ENCODE measurements at places on chromosomes 11 and 22.

DNA sequence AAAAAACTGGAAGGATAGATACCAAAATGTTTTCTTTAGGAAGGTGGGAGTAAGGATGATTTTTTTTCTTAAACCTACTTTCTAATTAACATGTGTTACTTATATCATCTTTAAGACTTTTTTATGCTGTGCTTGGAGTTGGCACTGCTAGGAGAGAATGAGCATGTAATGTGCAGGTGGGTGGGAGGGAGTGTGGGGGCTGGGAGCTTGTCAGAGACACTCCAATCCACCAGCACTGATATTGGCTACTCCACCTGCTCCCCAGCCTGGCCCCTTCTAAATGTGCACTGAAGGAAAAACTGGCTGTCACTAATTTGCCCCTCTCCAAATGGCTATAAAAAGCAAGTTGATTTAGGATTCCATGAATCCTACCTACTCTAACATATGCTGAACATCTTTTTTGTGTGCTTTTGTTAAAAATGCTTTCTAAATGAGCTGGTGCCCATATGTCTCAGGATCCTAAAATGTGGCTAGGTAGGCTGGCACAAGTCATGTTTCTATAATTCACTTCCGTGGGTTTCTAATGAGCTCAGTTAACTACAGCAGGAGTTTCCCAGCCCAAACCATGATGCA lies 44.3 kb upstream of the BMAL1 start:
- DNase-seq: no peak

DNA sequence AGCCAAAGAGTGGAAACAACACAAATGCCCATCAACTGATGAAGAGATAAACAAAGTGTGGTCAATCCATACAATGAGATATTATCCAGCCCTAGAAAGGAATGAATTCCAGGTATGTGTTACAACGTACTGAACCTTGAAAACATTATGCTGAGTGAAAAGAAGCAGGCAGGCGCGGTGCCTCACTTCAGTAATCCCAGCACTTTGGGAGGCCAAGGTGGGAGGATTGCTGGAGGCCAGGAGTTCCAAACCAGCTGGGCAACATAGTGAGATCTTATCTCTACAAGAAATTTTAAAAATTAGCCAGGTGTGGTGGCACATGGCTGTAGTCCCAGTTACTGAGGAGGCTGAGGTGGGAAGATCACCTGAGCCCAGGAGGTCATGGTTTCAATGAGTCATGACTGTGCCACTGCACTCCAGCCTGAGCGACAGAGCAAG lies 24.6 kb upstream of the TESMIN start:
- DNase-seq: no peak

- no peak for DNase-seq
Measured at GRCh38 chr11:67160872-67161783, 42.1 kb downstream of the KDM2A start.

GRCh38 chr11:15333407-15333806 lies 218.7 kb downstream of the INSC start:
- no peak for DNase-seq

GRCh38 chr11:134072844-134073243 lies 4.0 kb downstream of the JAM3 start:
- DNase-seq: peak; percentile 28

DNA sequence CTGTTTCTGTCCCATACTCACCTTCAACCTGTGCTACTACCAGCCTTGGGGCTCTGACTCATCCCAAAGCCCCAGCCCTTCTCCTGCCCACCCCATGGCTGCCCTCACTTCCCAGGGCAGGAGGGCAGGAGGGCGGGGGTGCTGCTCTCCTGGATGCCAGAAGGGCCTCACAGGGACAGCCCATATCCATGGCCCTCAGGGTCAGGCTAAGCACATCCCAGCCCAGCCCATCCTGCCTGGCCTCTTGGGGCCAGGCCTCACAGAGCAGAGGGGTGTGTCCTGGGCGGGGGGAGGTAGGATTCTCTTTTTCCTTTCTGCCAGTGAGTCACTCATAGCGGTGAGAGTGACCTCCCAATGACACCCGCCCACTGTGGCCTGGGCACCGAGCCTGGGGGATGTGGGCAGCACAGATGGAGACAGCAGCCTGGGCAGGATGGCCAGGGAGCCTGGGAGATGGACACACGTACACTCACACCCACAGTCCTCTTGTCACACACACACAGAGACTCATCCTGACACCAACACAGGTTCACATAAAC lies 2.4 kb downstream of the LTBP3 start:
- no peak for DNase-seq

GRCh38 chr11:8204596-8204995 lies 35.8 kb upstream of the RIC3 start:
- no peak for DNase-seq

DNA sequence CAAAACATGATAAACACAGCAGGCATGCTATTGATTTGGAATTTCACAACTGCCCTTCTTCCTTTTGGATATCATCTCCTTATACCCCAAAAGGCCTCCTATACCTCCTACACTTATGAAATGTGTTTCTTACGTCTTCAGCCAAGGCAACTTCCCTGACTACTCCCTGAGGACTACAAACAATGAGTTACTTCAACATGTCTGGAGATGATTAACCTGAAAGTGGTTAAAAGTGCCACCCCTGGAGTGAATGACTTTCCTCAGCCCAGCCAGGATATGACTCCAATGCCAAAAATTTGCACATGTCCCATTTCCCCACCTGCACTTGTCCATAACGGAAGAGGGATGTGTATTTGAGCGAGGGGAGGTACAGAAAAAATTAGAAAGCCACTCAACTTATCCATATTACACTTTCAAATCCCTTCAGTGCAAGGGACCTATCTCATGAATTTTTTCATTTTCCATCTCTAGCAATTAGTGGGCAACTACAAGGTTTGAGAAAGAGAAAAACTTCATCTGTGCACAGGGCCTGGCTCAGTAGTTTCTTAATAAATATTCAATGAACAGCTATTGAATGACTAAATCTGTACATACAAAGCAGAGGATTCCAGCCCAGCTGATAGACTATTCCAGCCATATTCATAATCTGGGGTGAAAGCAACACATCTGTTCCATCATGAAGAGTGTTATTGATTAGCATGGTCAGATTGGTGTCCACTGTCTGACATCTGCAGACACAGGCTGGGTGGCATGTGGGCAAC lies 36.8 kb downstream of the KIRREL3 start:
- DNase-seq: no peak

DNA sequence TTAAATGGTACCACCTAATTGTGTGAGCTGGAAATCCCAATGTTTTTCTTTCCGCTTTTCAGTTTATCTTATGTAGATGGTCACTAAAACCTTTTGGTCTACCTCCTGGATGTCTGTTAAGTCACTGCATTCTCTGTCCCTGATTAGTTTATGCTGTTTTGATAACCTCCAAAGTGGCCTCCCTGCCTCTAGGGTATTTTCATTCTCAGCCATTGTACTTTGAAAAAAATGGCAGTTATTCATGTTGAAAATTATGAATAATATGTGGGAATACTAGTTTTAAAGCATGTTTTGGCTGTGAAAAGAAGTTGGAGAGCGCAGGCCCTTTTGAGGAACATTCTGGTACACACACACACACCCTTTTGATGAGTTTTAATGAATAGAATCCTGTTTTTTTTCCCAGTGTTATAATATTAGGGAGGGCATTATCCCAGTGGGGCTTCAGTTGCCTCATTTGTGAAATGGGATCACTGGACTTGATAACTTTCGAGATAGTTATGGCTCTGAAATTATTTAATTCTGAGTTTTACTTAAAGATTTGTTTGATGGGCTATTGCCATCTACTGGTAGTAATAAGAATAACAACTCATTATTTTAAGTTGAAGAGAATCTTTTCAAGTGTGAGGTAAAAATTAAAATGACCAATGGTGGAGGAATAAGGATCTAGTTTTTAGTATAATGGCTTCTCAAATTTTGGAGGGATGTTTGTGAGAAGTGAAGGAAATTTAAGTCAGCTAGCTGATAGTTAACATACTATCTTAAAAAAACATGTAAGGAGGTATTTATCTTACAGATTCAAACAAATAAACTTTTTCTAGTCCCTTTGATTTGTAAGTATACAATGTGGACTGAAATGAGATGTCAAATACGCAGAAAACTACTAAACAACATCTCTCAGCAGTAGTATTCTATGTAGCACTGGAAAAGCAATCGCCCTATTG lies 3.9 kb downstream of the FDX1 start:
- DNase-seq: no peak

- no peak for DNase-seq
Measured at GRCh38 chr22:47627556-47628253, 865.3 kb downstream of the TBC1D22A start.

DNA sequence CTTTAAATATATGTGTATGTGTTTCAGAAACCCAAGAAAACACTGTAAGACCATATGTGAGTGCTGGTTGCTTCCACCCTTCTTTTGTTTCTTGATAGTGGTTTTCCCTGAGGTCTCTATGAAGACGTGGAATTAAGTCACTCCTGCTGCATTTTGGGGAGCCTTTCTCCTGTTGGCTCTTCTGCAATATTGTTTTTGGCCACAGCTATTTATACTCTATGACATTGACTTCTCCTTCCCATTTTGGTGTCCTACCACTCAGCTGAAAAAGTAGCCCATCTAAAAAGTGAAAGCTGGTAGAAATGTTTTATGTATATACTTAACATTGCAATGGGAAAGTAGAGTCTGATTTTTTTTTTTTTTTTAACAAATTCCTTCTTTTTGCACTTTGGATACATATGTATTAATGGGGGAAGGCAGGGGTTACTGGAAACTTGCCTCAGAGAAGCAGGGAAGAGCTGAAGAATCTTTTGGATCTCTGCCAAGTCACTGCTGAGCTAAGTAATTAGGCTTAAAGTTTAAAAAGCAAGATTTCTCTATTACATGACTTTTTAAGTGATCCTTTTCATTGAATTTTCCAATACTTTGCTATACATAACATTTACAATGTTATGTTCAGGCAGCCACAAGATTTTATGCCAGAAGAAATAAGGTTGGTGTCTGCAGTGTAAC lies 1.8 kb downstream of the TTC17 start:
- DNase-seq: no peak

Measured in memory B cell (primary cell).